H1 (cell line): ENCODE measurements at places on chromosomes 1 and 21. TPM values are rescaled to one million over a fixed set of nuclear protein-coding genes. Genes with fewer than 3 reads are reported as not detected.

GRCh38 chr1:71047635-71048607, at the start of gene PTGER3:
PTGER3 (minus strand) TSS chr1:71047816; CDS start chr1:71047577, 239 bp downstream.
- H3K4me1 ChIP-seq = peaks cover 7% of the 10 kb centered on the region
- H3K36me3 ChIP-seq = no peaks in the 10 kb centered on the region

DNA sequence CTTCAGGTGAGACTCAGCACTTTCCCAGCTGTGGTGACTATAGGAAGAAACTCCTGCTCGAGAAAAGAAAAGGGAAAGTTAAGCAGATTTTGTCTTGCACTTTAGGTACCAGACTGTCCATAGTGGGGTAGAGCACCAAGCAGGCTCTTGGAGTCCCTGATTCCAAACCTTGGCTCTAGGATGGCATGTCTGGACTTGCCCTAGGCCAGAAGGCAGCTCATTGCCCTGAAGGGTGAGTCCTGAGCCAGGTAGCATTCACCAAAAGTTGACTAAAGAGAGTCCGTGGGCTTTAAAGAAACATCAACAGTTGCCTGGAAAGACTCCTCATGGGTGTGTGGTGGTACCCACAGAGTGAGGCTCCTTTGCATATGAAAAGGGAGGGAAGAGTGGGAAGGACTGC, 145.2 kb upstream of the SNX7 start:
- no peak overlapping the region for H3K27ac ChIP-seq
- no peak overlapping the region for H3K4me3 ChIP-seq
- no peaks in the 10 kb centered on the region for H3K4me1 ChIP-seq
- DNase-seq = no peak
- no peaks in the 10 kb centered on the region for H3K27me3 ChIP-seq

GRCh38 chr1:217392441-217392840, 238.4 kb downstream of the GPATCH2 start:
- no peak overlapping the region for H3K4me3 ChIP-seq
- H3K27me3 ChIP-seq = no peaks in the 10 kb centered on the region
- H3K27ac ChIP-seq = no peak overlapping the region
- no peaks in the 10 kb centered on the region for H3K4me1 ChIP-seq
- no peak for DNase-seq

- H3K4me1 ChIP-seq = peaks cover 1% of the 10 kb centered on the region; the same call in 1 of the 2 replicates
- H3K36me3 ChIP-seq = peaks cover 5% of the 10 kb centered on the region; the same call in 1 of the 2 replicates
- H3K4me3 ChIP-seq = no peak overlapping the region
- H3K27ac ChIP-seq = no peak overlapping the region
Measured at GRCh38 chr1:168259567-168259966, 21.1 kb upstream of the TBX19 start.

DNA sequence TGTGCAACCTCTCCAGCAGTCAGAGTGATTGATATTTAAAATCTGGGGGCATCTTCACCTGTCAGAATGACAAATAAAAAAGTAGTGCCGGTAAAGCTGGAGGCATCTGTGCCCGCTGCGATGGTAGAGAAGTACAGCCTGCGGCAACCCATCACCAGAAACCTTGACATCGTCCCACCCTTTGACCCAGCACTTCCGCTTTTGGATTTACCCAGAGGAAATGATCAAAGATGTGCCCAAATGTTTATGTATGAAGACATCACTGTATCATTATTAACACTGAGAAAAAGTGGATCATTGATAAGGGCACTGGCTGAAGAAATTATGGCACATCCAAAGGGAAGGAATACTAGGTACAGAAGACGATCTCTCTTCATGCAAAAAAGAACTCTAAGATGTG, 96.0 kb downstream of the PGBD5 start:
- no peaks in the 10 kb centered on the region for H3K36me3 ChIP-seq
- H3K4me3 ChIP-seq = no peak overlapping the region
- DNase-seq = no peak
- H3K27ac ChIP-seq = no peak overlapping the region

The IKBKE gene
- 9.1 and 12.0 TPM in 2 replicates for polyA plus RNA-seq

The PHACTR4 gene
- 18.6 and 23.7 TPM in 2 replicates for polyA plus RNA-seq

GRCh38 chr1:85708829-85709227, 595 bp upstream of the ZNHIT6 start:
- no peak overlapping the region; the same call in 1 of the 2 replicates for H3K27ac ChIP-seq
- H3K4me1 ChIP-seq = no peaks in the 10 kb centered on the region; the same call in 1 of the 2 replicates
- DNase-seq = no peak
- H3K27me3 ChIP-seq = no peaks in the 10 kb centered on the region

DNA sequence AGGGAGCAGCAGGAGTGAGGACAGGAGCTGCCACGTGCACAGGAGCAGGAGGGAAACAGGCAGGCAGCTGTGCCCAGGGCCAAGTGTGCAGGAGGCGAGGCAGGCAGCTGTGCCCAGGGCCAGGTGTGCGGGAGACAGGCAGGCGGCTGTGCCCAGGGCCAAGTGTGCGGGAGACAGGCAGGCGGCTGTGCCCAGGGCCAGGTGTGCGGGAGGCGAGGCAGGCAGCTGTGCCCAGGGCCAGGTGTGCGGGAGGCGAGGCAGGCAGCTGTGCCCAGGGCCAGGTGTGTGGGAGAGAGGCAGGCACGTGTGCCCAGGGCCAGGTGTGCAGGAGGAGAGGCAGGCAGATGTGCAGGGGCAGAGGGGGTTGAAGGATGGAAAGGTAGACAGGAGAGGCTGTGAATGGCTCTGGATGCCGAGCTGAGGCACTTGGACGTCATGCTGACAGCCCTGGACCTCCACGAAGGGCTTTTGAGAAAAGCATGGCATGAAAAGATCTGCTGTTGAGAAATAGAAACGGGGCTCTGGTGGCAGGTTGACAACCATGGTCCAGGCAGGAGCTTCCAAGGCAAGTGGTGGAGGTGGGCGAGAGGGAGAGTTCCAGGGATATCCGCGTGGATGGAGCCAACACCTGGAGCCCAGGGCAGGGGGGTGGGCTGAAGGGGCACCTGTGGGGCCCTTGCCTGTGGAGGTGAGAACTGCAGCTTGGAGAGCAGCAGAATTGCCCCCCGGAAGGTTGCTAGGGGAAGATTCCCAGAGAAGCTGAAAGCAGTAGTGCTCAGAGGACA, 19.1 kb upstream of the NPHP4 start:
- H3K36me3 ChIP-seq = no peaks in the 10 kb centered on the region
- H3K4me1 ChIP-seq = no peaks in the 10 kb centered on the region
- H3K4me3 ChIP-seq = no peak overlapping the region
- H3K27ac ChIP-seq = no peak overlapping the region
- no peak for DNase-seq

DNA sequence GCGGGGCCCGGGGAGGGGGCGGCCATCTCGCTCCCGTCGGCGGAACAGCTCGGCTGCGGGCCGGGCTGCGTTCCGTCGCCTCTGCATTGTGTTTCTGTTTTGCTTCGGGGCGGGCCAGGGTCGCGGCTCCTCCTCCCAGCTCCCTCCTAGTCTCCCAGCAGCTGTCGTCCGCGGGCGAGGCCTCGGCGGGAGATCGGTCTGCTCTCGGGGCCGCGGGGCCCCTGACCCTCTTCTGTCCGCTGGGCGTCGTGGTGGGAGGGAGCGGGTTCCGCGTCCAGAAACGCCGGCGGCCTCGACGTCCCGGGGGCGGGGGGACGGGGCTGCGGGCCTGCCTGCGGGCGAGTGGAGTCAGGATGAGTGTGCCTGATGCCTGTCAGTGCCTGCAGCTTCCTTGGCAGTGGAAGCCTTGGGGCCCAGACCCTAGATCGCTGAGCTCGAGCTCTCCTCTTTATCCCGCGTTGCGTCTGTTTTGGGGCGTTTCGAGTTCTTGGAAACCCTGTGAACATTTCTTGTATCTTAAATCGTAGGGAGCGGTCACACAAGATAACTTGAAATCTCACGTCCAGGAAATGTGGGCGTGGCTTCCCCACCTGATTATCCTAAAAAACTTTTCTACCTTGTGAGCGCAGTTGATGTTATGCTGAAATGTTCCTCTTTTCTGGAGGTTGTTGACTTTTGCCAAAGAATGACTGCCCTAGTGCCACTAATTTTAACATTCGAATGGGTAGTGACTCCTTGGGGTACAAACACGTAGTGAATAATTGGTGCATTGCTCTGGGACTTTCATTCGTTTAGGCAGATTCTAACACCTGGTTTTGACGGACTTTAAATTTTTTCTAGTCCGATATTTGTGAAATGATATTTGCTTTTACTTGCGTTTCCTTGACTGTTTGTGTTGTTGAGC, 676 bp downstream of the MORC3 start:
- H3K27ac ChIP-seq = peak overlapping the region; percentile 29; the same call in 1 of the 2 replicates
- H3K4me3 ChIP-seq = peak overlapping the region; percentile 97
- no peaks in the 10 kb centered on the region; the same call in 1 of the 2 replicates for H3K4me1 ChIP-seq
- no peak for DNase-seq
- no peaks in the 10 kb centered on the region for H3K27me3 ChIP-seq

GRCh38 chr21:40569357-40569756, 277.6 kb downstream of the DSCAM start:
- H3K4me3 ChIP-seq = no peak overlapping the region
- H3K36me3 ChIP-seq = no peaks in the 10 kb centered on the region
- no peaks in the 10 kb centered on the region for H3K4me1 ChIP-seq

DNA sequence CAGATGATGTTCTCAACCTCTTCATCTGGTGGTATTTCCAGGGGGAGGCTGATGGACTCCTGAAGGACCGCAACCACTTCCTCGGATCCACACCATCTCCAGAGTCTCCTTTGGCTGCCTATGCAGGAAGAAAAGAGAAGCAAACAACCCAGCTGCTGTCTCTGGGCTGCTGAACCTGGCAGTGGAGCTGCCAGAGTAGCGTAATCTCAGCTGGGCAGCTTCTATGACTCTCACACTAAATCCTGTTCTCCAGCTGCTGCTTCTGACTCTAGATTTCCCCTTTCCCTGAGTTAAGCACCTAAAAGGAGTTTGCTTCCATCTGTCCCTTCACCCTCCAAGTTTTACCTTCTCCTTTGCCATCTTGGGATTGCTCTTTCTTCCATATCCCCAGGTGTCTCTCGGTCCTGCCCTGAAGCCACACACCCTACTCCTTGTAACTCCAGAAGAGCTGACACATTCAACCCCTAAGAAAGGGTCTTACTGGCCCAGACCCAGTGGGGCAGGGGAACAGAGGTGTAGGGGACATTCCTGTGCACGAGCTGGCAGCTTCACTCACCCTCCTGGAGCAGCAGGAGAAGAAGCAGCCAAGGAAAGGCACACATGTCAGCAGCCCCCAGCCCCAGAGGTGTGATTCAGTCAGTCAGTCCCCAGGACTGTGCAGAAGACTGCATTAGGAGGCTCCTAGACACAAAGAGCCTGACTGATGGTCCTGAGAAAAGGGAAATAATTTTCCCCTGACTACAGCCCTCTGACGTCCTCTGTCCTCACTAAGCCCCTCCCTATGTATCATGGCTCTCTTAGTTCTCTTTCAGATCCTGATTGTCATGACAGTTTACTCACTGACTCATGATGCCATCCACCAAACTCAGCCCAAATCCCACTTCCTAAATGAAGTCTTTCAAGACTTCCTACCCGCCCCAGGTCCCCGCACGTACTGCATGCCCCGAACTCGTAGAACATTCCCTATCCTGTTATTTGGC, at the start of gene SLAMF9:
Gene SLAMF9 (minus strand): TSS at position 702 of the 980 bp plus-strand sequence. CDS start 100 bp downstream, at position 602.
- H3K27ac ChIP-seq = no peak within 1 kb of the TSS
- H3K4me1 ChIP-seq = no peaks in the 10 kb centered on the region
- DNase-seq = no peak
- H3K27me3 ChIP-seq = no peaks in the 10 kb centered on the region; the same call in 1 of the 2 replicates
- no peak within 1 kb of the TSS for H3K4me3 ChIP-seq

The MYOG gene
- polyA plus RNA-seq = not detected in 2 replicates

- no peaks in the 10 kb centered on the region for H3K36me3 ChIP-seq
- no peaks in the 10 kb centered on the region for H3K27me3 ChIP-seq
- no peaks in the 10 kb centered on the region for H3K4me1 ChIP-seq
- no peak overlapping the region for H3K4me3 ChIP-seq
- H3K27ac ChIP-seq = peak overlapping the region; percentile 59; the same call in 1 of the 2 replicates
Measured at GRCh38 chr1:158586942-158587341, 7.2 kb upstream of the OR10X1 start.

The IFI44 gene
- polyA plus RNA-seq = not detected in 2 replicates

DNA sequence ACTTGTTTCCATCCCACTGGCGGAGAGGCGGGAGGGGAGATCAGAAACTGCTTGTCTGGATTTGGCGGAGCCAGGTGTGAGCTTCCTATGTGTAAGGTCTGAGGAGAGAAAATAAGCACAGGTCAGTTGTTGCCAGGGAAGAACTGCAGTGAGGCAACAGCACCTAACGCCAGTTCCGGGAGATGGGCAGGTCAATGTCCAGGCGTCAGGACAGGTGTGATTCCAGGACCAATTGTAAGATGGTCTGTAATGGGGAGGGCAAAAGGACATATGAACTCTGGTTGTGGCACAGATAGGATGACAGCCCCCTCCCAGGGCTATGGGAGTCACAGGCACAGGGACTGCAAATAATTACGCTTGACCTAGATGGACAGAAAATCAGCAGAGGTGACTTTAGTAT, 9.6 kb upstream of the KCNE1 start:
- no peak overlapping the region for H3K27ac ChIP-seq
- peaks cover 18% of the 10 kb centered on the region for H3K4me1 ChIP-seq
- no peak overlapping the region for H3K4me3 ChIP-seq
- no peaks in the 10 kb centered on the region for H3K27me3 ChIP-seq

DNA sequence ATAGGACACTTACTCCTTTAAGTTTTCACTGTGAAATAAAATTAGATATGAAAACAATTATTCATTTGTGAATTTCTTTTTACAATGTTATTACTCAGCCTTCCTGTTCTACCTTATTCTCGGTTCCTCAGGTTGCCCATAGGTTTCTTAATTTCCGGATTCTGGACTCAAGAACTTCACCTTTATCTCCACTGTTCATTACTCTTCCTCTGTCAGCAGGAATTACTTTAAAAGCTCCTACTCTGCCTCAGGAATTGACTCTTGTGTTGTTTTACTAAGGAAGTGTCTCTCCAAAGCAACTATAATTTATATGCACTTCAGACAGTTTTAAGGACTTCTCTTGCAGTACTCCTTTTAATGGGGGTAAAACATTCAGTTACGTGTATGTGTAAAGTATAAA, 123.8 kb downstream of the OSBPL9 start:
- H3K27ac ChIP-seq = no peak overlapping the region
- no peaks in the 10 kb centered on the region; the same call in 1 of the 2 replicates for H3K4me1 ChIP-seq
- no peaks in the 10 kb centered on the region for H3K36me3 ChIP-seq
- H3K27me3 ChIP-seq = no peaks in the 10 kb centered on the region

DNA sequence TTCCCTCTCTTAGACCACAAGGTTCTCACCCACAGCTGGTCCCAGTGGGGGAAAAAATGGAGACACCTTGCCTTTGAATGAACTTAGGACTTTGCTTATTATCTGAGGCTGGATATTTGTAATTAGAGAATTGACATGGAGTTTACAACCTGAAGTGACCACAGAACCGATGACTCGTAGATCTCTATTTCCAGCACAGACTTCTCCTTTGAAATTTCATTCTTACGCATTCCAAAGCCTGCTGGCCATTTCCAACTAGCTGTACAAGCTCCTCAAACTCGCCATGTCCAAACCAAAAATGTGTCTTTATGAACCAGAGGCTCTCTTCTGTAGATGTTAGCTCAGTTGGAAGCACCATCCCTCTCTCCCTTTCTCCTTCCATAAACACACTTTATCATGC, 12.0 kb downstream of the RAB7B start:
- H3K4me1 ChIP-seq = peaks cover 4% of the 10 kb centered on the region; the same call in 1 of the 2 replicates
- no peak overlapping the region for H3K27ac ChIP-seq
- DNase-seq = no peak

The AGTRAP gene
- 192 and 261 TPM in 2 replicates for polyA plus RNA-seq

The BMP8B gene
- polyA plus RNA-seq = 0.50 and 0.52 TPM in 2 replicates

The TAS1R1 gene
- polyA plus RNA-seq = 0.17 and 0.26 TPM in 2 replicates

The JMJD4 gene
- 23.3 and 34.0 TPM in 2 replicates for polyA plus RNA-seq

- H3K4me1 ChIP-seq = no peaks in the 10 kb centered on the region
- H3K27ac ChIP-seq = no peak overlapping the region
- H3K27me3 ChIP-seq = no peaks in the 10 kb centered on the region
- H3K36me3 ChIP-seq = no peaks in the 10 kb centered on the region
- DNase-seq = no peak
- H3K4me3 ChIP-seq = no peak overlapping the region
Measured at GRCh38 chr1:106798991-106799390, 257.5 kb upstream of the PRMT6 start.

The PEX19 gene
- 36.4 and 50.4 TPM in 2 replicates for polyA plus RNA-seq
